Hair follicle dermal papilla cell (primary cell): ENCODE measurements at places on chromosomes 11 and 22. TPM values are rescaled to one million over a fixed set of nuclear protein-coding genes. Genes with fewer than 3 reads are reported as not detected.

RASGRP2 gene
- 1.3 and 1.7 TPM in 2 replicates for total RNA-seq

H19 gene
- 0.49 and 0.73 TPM in 2 replicates for total RNA-seq

VSIG10L2 gene
- under 0.01 and 0.36 TPM in 2 replicates for total RNA-seq

NAV2 gene
- total RNA-seq = 10.8 and 14.1 TPM in 2 replicates

DBX1 gene
- total RNA-seq = not detected in 2 replicates

SYT12 gene
- total RNA-seq = under 0.01 and 0.49 TPM in 2 replicates

C11orf87 gene
- not detected in 2 replicates for total RNA-seq

MRGPRX4 gene
- total RNA-seq = not detected in 2 replicates

CSNK2A3 gene
- total RNA-seq = 1.9 and 2.4 TPM in 2 replicates

SLC25A45 gene
- 5.3 and 8.0 TPM in 2 replicates for total RNA-seq

CABP7 gene
- not detected in 2 replicates for total RNA-seq

FBXO7 gene
- total RNA-seq = 90.5 and 91.4 TPM in 2 replicates

FAT3 gene
- 0.73 and 1.1 TPM in 2 replicates for total RNA-seq

SLC37A2 gene
- 0.49 and 0.81 TPM in 2 replicates for total RNA-seq

MAPK8IP1 gene
- total RNA-seq = 5.5 and 9.2 TPM in 2 replicates

MS4A6A gene
- total RNA-seq = not detected in 2 replicates

GLYATL2 gene
- 2.8 and 3.0 TPM in 2 replicates for total RNA-seq

POU2AF1 gene
- total RNA-seq = under 0.01 TPM in 1 of 2 replicates, not detected in the other

FGF19 gene
- not detected in 2 replicates for total RNA-seq

MRGPRF gene
- 211 and 225 TPM in 2 replicates for total RNA-seq

ALDH3B1 gene
- total RNA-seq = 56.6 and 70.8 TPM in 2 replicates

KRTAP5-1 gene
- total RNA-seq = not detected in 2 replicates

C22orf15 gene
- 1.8 and 2.2 TPM in 2 replicates for total RNA-seq

DGAT2 gene
- 0.49 and 0.81 TPM in 2 replicates for total RNA-seq
